ENCODE measurements at places on chromosomes 2 and 18.
A peak's percentile ranks its signal among the peaks of the same experiment; 100 is the strongest.

DNA sequence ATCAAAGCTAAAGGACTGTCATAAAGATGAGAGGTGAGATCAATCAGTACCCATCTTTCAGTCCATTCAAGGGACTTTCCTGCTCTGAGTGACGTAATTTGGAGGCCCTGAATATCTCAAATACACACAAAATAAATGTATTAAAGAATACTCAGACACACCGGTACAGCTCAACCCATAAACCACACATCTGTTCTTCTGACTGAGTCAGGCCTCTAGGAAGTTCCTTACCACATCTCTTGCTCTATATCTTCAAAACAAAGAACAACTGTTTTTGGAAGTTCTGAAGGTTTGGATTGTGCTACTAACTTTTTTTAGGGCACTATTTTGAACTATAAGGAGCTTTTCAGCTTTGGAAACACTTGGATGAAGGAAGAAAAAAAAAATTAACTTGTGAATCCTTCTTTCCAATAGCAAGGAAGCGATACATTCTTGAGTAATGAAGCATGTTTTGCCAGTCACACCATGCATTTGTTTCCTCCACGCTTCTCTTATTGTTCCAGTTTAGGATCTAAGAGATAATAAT, 866.5 kb upstream of the VRK2 start:
- no peak for DNase-seq

DNA sequence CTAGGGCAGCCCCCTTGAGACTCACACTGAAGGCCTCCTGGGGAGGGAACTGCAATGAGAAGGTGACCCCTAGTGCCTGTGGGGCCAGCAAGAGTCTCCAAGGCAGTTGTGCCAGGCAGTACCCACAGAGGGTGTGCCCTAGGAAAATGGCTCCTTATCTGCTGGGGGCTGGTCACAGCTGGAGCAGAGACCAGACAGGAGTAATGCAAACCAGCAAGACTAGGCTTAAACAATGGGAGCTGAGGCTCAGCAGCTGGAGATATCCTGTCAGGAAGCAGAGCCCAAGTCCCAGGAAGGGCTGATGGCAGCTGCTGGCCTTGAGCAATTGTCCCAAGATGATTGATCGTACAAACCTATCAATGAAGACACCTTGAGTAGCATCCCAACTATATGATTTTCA, 26.8 kb upstream of the E2F6 start:
- DNase-seq: no peak

- no peak for DNase-seq
These were observed 351.3 kb upstream of the RAB12 start for GRCh38 chr18:8257851-8258434.

DNA sequence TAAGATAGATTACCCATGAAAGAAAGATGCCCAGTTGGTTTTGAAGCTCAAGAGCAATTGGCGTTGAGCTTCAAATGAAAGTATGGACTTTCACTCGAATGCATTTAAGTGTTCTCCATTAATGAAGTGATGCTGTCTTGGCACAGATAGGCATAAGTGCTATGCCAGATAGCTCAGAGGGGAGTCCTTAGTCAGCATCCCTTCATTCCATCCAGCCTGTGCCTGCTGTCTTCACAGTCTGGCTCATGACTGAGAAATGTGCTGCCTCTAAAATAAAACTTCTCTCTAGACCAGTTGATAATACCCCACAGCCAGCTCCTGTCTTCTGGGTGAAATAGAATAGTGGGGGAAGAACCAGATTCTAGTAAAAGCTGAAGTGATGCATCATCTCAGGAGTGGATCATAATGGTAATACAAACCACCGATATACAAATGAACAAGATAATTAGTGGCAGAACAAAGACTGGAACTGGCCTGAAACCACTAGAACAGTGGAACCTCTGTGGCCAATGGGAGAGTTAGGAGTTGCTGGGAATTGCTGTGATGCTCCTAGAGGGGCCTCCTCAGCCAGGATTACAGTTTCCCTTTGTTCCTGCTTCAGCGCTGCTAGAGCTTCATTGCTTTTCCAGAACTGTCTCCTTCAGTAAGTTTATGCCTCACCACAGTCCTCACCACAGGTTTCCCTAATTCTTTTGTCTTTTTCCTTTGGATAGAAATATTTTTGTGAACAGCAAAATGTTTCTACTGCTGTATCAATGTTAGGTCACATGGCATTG, 359.3 kb downstream of the KIAA1328 start:
- DNase-seq: no peak

- no peak for DNase-seq
These were observed 34.5 kb upstream of the LRRC30 start for GRCh38 chr18:7196421-7196820.

DNA sequence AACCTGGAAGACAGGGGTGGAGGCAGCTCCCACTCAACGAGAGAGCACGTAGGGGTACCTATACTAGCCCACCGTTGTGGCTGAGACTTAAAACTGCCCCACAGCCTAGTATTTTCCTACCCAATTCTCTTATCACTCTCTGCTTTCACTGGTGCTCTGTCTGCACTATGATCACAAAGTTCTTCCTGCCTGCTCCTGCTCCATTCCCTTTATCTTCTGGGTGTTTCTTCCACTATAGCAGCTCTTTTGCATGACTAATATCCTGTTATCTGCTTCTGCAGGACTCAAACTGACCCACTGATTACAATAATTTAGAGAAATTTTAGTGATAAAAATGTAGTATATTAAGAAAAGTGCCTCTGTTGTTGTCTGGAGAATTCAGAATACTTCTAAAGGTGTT, 184.8 kb downstream of the LRP1B start:
- DNase-seq: no peak

DNA sequence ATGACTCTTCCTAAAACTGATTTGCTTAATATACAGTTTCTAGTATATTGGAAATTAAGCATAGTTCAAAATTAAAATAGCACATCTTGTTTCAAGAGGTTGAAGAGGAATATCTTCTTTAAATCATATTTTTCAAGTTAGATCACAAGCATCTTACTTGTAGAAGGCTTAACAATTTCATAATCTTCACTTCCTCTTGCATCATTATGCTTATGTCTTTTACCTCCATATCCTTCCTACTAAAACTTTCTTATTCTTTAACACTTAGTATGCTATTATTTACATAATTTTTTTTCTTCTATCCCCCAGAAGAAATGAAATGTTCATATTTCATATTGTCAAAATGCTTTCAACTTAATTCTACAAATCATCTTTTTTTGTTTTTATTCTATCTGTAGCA, 1354.9 kb upstream of the TMEFF2 start:
- no peak for DNase-seq

- DNase-seq: no peak
These were observed 189.3 kb downstream of the ANAPC1 start for GRCh38 chr2:111694700-111695101.

GRCh38 chr2:239831861-239832489, 193.2 kb downstream of the NDUFA10 start:
- DNase-seq: no peak

GRCh38 chr2:220550995-220551700, 923.7 kb downstream of the SLC4A3 start:
- no peak for DNase-seq

DNA sequence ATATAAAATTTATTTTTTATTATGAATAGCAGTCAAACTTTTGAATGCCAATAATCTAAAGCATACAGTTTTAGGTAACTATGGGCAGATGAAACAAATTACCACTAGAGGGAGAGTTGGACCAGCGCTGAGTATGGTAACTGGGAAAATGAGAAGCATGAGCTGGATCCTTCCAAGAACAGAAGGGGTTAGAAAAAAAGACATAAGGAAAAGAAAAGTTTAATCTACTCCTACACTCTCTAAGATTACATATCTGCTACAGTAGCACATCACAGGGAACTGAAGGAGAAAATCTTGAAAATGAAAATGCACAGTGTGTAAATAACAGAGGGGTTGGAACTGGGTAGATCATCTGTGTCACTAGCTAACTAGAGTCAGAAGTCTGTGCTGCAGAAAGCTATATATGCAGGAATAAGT, 15.5 kb downstream of the REG3G start:
- DNase-seq: no peak

- no peak for DNase-seq
These were observed 976.2 kb upstream of the CDH2 start for GRCh38 chr18:29153091-29153490.

DNA sequence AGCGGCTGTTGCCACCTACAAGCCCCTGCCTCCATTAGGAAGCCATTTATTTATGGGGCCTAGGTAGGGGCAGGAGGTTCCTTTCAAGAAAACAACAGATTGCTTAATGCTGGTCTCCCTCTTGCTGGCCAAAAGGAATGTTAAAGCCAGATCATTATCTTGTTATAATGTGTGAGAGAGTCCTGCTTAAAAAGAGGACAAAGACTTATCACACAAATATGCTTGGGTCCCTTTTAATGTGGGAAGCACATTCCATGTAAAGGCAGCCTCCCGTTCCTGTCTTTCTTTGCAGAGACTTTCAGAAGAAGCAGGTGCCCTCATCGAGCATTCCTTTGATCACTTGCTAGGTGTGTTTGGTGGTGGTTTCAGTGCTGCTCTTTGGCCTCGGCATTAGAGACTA, 76.4 kb downstream of the AGAP1 start:
- DNase-seq: no peak

GRCh38 chr2:197425550-197425949, 9.3 kb downstream of the SF3B1 start:
- DNase-seq: no peak

DNA sequence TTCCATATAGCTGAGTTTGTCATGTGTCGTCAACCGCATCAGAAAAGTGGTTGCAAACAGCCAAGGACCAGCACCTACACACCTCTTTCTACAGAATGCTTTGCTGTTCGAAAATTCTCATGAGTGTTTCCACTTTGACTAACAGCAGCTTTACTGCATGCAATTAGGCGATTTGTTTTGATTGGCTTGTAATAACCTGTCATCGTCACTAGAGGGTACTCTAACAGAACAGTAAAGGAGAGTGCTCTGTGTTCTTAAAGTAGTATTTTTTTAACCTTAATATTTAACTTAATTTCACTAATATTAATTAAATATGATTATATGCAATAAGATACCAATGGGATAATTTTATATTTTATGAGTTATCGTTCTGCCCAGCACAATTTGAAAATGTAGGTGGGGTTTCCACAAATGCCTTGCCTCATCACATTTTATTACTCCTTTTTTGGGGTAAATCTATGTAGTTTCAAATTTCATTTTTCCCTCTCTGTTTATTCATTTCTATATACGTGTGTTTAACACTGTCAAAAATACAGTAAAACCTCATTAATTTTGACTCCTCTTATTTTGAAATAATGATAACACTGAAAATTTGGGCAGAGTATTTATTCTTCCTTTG, 502.2 kb downstream of the NRXN1 start:
- DNase-seq: no peak

GRCh38 chr2:59824314-59824713, 729.1 kb downstream of the BCL11A start:
- DNase-seq: no peak

- no peak for DNase-seq
These were observed 68.5 kb downstream of the COPS8 start for GRCh38 chr2:237154082-237154638.

DNA sequence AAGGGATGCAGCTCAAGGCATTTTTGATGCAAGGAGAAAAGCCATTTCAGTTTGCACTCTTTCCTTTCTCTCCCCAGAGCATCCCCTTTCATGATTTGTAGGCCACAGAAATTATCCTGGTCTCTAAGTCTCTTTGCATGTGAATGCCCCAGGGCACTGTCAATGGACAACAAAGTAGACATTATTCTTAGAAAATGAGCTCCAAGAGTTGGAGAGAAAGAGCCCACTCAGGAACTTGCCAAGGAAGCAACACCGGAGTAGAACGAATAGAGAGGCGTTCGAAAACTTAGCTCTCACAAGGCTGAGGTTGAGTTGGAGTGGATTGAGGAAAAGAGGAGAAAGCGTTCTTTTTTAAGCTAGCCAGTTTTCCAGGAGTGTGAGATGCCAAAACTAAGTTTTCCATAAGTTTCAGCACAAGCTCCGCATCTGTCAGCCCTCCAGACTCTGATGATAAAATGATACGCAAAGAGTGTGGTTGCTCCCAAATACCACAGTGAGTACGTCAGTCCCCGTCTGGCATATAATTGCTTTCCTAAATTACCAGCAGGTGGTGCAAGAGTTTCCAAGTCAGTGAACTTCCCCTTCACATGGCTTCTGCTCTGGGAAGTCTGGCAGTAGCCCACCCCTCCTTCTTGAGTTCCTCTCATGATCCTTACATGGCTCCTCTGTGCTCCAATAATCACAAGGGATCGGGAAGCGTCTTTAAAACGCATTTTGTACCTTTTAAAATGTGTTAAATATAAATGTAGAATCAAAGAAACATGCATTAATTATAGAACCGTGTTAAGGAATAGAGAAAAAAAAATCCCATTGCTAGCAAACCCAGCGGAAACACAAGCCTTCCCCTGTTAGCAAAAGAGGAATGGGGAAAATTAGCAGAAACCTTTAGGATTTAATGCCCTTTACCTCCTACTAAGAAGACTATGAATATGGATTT, 1060.6 kb upstream of the FANCL start:
- no peak for DNase-seq

- no peak for DNase-seq
These were observed 141.6 kb upstream of the CAPN13 start for GRCh38 chr2:30948857-30949256.

- peak; percentile 19 for DNase-seq
These were observed 70.1 kb downstream of the QPCT start for GRCh38 chr2:37414470-37414949.

DNA sequence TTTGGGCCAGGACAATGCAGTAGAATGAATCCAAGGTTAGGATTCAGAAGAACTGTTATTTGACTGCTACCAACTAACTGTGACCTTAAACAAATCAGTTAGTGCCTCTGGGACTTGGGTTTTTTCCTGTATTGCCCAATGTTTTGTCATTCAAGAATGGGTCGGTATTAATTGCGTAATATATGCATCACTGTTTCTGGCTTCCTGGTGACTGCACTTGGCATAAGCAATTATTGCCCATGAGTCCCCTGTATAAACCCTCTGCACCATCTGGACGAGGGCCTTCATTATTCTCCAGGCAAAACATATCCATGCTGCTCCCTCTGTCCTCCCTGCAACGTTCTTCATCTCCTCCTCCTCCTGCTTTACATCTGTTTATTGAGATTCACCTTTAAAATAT, 255.8 kb upstream of the LRRTM1 start:
- DNase-seq: no peak

DNA sequence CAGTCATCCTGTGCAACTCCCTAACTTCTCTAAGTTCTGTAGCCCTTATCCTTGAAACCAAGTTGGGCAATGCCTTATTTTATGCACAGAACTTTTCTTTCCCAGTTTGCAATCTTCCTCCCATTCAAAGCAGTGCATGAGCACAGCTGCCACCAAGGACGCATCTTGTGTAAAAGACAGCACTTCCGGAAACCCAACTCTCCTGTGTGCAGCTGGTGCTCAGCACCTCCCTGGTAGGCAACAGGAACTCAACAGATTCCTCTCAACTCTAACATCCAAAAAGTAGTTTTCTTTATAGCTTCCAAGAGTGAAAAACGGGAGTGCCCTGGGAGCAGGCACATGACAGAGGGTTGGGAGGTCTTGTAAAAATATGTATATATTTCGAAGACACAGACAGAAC, 2.2 kb downstream of the TMEM18 start:
- DNase-seq: no peak

GRCh38 chr2:60383401-60384143, 169.9 kb downstream of the BCL11A start:
- DNase-seq: no peak

GRCh38 chr2:174623106-174623637, 25.6 kb upstream of the WIPF1 start:
- DNase-seq: no peak

All from NCI-H510A (cell line).